ENCODE measurements at places on chromosomes 5 and 9.

DNA sequence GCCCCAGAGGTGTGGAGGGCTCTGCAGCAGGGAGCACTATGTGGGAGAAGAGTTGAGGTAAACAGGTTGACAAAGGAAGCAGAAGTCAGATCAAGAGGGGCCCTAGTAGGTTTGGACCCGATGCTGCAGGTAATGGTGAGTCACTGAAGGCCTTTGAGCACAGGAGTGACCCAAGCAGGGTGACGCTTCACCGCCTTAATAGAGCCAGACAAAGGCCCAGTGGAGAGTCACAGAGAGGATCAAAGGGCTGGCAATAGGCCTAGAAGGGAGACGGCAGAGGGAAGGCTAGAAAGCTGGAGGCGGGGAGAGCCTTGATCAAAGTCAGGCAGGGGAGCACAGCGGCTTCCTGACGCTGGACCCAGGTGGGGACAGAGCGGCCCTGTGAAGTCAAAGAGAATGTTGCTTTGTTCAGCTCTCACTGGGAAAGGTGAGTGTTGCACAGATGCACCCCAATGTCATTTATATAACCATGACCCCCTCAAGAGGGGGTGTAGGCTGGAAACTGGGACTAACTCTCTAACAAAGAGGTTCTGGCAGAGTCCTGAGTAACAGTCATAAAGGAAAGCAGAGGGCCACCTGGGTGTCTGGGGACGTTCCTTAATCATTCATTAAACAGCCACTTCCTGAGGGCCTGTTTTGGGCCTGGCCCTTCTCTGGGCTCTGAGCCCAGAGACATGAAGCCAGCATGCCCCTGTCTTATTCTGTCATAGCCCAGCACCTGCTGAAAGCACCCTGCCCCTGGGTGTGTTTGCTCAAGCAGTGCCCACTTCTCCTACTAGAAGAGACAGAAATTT, 9.8 kb upstream of the CPLX2 start:
- DNase-seq = no peak

DNA sequence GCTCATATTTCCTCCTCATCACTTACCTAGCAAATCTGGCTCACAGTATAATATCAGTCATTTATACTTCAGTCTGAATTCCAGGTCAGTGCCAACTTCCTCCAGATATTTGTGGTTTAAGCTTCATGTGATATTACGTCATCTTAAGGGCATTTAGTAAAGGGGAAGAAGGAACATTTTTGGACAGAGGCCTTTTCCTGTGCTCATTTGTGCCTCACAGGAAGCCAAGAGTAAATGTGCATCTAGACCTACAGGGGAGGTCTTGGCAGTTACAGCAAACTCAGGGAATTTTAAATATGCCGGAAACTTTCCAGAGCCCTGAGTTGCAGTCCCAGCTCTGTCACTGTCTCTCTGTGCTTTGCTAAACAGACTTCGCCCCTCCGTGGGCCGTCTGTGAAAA, 12.3 kb upstream of the KCNIP1 start:
- no peak for DNase-seq

DNA sequence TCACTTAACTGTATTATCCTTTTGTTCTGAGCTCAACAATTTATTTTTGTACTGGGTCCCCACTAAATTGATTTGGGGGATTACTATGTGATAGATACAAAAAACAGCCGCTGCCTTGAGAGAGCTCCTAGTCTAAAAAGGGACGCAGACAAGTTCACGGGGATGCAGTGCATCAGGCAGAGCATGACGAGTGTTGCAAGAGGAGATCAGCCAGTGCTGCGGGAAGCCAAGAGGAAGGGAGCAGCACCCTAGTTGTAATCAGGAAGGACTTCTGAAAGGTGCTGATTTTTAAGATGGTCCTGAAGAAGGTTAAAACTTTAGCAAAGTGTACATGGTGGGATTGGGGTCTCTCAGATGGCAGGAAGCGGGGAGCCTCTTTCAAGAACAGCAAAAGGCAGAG, 15.8 kb downstream of the GALNT10 start:
- no peak for DNase-seq

DNA sequence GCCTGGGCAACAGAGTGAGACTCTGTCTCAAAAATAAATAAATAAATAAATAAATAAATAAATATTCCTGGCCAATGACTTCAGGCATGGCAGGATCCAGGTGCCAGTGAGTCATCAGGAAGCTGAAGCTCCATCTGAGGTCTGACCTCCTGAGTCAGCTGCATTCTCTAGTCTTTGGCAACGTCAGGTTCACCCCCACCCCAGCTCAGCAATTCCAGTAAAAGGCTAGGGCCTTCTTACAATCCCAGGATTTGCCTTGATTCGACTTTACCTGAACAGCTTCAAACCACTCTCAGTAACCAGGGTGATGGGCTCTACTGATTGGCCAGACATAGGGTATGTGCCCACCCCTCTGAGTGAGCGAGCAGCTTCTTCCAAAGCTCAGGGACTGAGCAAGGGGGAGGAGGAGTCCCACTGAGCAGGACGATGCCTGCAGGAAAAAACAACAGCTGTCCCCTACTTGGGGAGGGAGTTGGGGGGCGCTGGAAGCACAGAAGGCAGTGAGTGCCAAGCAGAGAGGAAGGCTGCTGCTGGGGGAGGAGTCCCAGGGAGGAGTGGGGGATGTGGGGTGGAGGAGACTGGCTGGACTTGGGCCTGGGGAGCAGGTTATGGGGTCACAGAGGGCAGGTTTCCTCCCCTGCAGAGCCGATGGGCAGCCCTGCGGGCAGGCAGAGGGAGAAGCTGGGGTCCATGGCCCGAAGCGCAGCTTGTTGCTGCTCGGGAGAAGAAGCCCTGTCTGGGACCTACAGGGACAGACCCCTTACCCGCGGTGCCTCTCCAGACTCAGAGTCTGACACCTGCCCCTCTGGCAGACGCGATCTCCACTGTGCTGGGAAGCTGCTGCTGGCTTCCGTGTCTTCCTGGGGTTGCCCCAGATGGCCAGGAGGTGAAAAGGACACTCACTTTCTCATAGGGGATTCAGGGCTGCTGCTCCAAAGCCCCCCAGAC, 25.9 kb upstream of the UNC5A start:
- DNase-seq = no peak

DNA sequence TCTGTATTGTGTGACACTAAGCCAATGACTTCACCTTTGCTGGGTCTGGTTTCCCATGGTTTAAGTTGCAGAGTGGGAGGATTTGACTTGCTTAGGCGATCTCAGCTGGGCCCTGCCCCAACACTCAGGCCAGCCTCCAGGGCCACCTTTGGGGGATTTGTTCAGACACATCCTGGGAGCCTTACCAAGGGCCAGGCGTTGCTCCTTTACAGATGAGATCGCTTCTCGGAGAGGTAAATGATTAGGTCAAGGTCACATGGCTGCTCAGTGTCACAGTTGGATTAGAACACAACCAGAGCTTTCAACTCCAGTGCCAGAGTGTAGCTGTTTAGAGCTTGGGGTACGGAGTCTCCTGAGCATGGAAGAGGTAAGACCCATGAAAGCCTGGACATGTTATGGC, 57.5 kb downstream of the COL27A1 start:
- DNase-seq = no peak

DNA sequence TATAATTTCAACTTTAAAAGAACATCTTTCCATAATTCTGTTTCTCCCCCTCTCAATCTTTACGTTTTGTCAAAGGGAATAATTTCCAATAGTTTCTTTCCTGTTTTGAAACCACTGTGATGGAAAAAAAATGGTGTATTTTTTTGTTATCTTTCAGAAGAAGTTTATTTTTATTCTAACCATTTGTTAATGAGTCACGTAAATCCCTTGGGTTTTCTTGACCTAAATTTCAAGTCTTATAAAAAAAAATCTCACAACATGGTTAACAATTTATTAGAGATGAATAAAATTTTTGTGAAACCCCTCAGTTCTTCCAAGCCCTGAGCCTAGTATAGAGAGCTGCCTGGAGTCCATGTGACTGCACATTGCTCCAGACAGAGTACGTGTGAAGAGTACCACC, 106.1 kb upstream of the FBXL17 start:
- DNase-seq = no peak

DNA sequence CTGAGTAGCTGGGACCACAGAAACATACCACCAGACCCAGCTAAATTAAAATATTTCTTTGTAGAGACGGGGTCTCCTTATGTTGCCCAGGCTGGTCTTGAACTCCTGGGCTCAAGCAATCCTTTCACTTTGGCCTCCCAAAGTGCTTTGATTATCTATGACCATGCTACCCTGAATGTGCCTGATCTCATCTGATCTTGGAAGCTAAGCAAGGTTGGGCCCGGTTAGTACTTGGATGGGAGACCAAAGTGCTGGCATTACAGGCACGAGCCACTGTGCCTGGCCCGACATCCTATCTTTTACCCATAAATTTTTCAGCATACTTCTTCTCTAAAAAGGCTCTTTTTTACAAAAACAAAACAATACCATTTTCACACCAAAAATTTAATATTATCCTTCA, 137.0 kb upstream of the LRRTM2 start:
- DNase-seq = no peak

DNA sequence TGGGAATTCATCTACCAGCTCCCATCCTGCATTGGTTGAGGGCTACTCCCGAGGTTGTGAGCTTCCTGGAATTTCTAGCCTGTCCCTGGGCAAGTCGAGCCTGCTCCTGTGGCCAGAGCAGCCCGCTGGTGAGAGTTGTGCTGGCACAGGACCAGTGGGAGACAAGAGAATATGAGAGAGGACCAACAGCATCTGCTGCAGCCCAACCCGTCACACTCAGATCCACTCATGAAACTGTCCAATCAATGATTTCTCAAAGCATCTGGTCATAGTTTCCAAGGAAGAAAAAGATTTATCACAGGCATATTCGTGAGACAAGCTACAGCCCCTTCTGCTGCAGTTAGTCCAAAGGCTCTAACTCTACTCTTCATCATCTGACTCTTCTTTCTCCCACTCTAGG, 64.4 kb upstream of the RAI14 start:
- no peak for DNase-seq

DNA sequence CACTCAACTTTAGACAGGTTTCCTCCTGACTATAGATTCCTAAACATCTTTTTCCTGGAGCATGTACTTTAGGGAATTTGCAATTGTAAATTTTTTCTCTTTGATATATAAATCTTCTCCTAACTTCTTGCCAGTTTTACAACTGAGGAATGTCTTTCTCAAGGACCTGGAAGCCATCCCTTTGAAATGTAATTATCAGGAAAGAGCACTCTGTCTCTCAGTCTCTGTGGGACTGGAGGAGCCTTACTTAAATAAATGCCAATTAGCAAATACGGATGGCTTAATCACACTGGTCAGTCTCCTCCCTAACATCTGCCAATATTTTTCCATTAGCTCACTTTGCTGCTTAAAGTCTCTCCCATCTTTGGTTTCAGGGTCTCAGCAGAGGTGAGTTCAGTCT, 344.3 kb upstream of the ARRDC3 start:
- no peak for DNase-seq

DNA sequence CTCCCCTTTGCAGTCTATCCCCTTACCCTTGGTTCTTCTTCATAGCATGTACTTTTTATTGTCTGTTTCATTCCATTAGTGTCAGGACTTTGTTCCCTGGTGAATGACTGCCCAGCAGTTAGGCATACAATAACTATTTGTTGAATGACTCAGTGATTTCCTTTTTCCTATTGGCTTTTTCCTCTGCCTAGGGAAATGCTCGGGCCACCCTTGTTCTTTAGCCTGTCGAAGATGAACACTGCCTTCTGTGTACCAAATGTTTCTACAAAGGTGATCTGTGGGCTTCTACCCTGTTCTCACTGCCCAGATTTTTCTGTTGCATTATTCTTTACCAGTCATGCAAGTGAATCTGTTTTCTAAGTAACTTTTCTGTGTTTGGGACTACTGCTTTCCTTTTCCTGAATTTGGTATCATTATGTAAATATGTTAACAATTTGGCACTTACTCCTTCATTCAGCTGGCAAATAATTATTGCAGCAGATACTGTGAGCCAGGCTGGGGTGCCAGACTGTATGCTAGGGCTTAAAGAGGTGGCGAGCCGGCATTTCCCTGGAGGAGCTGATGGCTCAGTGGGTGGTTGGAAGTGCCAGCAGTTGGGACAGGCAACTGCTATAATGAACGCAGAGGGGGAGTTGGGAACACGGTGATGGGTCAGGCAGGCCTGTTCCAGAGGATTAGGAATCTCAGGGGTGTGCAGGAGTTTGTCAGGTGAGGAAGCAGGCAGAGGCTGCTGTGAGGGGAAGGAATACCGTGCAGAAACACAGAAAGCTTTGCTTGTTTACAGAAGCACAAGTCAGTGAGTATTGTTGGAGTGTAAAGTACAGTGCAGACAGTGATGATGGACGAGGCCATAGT, 30.6 kb downstream of the KDM4C start:
- DNase-seq = no peak

- DNase-seq = no peak
These were observed 132.5 kb downstream of the CDH18 start for GRCh38 chr5:19855453-19855852.

DNA sequence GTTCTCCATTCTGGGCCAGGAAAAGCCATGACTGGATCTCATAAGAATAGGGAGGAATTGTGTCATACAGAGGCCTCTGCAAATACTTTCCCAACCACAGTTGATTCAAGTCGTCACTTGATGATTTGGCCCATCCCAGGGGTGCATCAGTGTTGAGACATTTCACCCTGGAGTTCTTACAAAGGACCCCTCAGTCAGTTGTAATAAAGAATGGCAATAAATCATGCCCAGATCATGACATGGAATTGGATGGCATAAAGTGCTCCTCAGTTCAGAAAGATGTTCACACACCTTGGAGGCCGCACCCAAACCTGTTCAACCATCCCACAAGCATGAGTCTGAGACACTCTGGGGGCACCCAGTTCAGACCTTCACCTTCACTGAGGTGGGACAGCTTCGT, 168.1 kb downstream of the NR3C1 start:
- DNase-seq = no peak

DNA sequence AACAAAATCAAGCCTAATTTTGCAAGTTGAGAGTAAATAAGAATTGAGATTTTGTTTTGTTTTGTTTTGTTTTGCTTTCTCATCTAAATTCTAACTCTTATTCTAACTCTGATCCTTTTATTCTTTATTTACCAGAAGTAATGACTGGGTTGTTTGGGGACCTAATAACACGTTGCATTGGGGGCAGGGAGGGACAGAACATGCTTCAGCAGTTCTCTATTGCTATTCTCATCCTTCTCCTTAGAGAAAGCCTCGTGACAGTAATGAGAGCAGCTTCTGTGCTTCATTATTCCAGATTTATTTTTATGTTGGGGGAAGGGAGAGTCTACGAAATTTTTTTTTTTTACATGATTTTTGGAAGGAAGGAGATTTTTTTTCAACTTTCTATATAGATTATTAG, 21.1 kb downstream of the CPEB4 start:
- DNase-seq = no peak

GRCh38 chr5:170591054-170591453, 87.2 kb downstream of the KCNIP1 start:
- no peak for DNase-seq

- no peak for DNase-seq
These were observed 169.2 kb downstream of the COX7C start for GRCh38 chr5:86786955-86787354.

DNA sequence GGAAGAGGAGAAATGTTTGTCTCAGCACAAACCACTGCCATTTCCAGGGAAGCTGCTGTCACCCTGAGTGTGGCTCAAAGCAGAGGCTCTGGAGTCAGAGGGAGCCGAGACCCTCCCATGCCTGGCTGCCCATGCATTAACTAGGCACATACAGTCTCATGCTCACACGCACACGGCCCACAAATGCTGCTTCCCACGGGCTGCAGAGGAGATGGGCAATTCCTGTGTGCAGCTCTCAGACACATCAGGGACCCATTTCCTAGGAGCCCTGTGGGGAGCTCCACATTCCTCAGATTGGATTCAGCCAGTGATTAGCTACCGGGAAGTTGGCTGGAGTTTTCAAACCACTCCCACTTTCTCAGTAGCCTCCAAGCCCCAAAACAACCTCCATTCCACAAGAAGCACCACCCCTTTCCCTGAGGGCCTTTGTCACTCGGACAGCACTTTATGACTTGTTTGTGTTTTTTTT, 9.1 kb upstream of the PTGES start:
- no peak for DNase-seq

GRCh38 chr5:17445185-17445584, 52.8 kb upstream of the TAF11L2 start:
- no peak for DNase-seq
